Neural crest cell (in vitro differentiated cells): ENCODE measurements at places on chromosomes 13 and 19. TPM values are rescaled to one million over a fixed set of nuclear protein-coding genes. Genes with fewer than 3 reads are reported as not detected.

CFAP97D2 gene
- total RNA-seq: not detected in 2 replicates

KCNJ14 gene
- 1.5 and 2.0 TPM in 2 replicates for total RNA-seq

GRCh38 chr19:524062-524674 is 7.4 kb upstream of the CDC34 start:
- DNase-seq: no peak

GRCh38 chr13:113841353-113841650 is 22.6 kb downstream of the GAS6 start:
- no peak for DNase-seq

DNA sequence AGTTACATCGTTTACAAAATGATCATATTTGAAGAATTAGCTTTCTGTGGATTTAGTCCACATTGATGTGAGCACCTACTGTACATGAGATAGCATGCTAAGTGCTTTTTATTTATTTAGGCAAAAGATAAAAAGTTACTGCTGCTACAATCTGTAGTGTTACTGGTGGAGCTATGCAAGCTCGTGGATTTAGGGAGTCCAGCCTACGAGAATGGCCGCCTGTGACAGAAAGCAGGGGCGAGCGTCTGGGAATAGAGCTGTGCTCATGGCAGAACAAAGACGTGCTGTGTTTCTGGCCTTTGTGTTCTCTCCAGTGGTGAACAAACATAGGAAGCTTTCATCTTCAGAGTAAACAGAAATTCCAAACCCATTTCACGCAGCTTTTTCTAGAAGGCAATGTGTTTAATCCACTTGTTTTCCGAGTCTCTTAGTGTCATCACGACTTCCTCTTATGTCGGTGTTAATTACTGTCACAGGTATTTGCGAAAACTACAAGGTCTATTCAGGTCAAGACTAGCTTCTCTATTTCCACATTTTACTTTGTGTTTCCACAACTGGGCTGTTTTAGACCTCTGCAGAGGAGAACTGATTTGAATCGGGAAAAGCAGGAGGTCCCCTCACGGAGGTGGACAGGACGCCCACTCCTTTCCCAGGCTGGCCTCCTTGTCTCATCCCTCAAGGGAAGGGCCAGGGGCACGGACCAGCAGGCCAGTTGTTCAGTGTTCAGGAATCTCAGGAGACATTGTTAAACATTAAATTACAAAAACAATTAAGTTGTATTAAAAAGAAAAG is 67.3 kb downstream of the ATP11A start:
- DNase-seq: peak; percentile 41

- no peak for DNase-seq
These were observed 57.5 kb downstream of the SLC7A1 start for GRCh38 chr13:29537736-29538651.

DNA sequence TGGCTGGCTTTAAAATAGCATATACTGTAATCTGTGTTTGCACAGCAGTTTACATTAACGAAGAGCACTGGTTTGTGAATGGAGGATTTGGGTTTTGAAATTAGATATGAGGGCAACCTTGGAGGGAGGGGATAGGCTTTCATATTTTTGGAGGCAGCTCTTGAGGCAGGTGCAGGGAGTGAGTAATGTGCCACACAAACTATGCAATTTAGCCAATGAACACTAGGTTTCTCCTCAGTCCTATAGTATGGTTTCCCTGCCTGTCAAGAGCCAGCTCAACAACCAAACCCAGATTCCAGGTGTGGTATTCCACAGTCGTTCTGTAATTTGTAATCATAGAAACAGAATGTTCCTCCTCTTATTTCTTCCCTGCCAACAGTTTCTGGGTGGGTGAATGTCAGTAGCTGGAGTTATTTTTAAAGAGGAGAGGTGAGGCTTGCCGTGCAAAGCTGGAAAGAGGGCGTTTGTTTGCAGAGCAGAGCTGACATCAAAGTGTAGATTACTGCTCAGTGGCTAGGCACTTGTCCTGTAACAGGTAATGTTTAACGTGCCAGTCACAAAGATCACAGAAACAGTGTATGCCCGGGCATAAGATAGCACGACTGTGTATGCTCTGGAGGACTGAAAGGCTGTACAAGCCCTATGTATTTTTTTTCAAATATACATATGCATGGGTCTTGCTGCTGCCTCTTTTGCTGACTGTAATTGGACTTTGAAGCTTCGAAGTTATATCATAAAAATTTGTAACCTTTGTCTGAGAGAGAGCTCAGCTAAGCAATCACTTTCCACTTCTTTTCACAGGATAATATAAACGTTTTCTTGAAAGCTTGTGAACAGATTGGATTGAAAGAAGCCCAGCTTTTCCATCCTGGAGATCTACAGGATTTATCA is 124.2 kb downstream of the LMO7 start:
- no peak for DNase-seq
